ENCODE measurements at places on chromosomes 7 and 10. TPM values are rescaled to one million over a fixed set of nuclear protein-coding genes. Genes with fewer than 3 reads are reported as not detected.

HOGA1 gene
- total RNA-seq, result 0.36 TPM

FFAR4 gene
- 88.1 TPM for total RNA-seq

CYP26C1 gene
- total RNA-seq, result 0.18 TPM

TMEM229A gene
- total RNA-seq, result not detected

LRRC17 gene
- total RNA-seq, result not detected

MTURN gene
- 7.2 TPM for total RNA-seq

ZNF425 gene
- total RNA-seq, result 1.2 TPM

ZNF37A gene
- 2.9 TPM for total RNA-seq

GRCh38 chr10:97768322-97769315, 3.2 kb downstream of the SFRP5 start:
- no peak for DNase-seq

DNA sequence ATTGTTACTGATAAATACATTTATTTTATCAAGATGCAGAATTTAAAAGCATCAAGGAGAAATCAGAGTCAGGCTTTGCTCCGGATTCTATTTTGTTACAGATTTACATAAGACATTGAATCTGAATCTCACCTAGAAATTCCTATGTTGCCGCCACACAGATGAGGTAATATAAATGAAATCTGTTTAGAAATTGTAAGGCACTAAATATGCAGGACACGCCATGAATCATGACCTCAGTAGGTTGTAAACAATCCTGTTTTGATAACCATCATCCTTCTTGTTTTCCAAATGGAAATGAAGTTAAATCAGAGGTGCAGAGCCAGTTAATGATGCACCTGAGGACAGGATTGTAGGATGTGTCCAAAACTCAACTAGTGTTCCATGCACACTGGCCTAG, 778.0 kb downstream of the MAGI2 start:
- no peak for DNase-seq

GRCh38 chr10:52308251-52309031, 5.6 kb upstream of the DKK1 start:
- peak; percentile 48 for DNase-seq

DNA sequence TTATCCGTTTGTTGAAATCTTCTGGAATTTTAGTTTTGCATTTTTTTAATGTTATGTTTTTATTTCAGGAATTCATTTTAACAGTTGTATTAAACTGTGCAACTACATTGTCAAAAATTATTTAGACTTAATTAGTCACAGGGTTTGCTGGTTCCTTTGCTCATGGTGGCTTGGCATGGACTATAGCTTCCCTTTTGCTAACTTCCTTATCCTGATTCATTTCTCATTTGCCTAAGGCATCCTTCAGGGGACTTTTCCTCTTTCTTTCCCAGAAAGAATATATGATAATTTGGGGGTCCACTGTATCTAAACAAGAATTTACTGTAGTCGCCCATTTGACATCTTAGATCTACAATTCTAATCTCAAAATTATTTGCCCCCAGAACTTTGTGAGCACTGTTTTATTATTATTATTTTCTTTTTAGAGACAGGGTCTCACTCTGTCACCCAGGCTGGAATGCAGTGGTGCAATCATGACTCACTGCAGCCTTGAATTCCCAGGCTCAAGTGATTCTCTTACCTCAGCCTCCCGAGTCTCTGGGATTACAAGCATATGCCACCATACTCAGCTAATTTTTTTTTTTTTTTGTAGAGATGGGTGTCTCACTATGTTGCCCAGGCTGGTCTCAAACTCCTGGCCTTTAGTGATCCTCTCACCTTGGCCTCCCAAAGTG, 13.9 kb downstream of the FIGNL1 start:
- DNase-seq, result no peak

- DNase-seq, result peak; percentile 84
These were observed 186.1 kb downstream of the BMPER start for GRCh38 chr7:34091321-34091917.

- DNase-seq, result no peak
These were observed 439.1 kb downstream of the AUTS2 start for GRCh38 chr7:70037171-70037933.

DNA sequence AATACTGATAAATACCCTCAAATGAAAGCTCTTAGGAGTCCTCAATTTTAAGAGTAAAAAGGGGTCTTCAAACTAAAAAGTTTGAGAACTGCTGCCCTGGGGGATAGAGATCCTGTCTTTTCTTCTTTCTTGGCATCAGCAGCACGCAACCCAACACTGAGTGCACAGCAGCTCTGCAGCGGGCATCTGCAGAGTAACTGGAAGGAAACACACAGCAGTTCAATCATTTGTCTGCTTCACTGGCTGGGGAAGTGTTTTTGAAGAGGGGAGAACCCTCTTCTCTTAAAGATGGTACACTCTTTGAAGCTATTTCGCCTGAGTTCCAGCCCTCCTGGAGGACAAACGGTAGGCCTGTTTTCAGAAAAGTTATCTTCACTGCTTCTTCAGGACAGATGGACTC, 193.6 kb downstream of the FGFR2 start:
- DNase-seq, result no peak

GRCh38 chr7:6649241-6649961, 12.3 kb downstream of the ZNF316 start:
- DNase-seq, result no peak

DNA sequence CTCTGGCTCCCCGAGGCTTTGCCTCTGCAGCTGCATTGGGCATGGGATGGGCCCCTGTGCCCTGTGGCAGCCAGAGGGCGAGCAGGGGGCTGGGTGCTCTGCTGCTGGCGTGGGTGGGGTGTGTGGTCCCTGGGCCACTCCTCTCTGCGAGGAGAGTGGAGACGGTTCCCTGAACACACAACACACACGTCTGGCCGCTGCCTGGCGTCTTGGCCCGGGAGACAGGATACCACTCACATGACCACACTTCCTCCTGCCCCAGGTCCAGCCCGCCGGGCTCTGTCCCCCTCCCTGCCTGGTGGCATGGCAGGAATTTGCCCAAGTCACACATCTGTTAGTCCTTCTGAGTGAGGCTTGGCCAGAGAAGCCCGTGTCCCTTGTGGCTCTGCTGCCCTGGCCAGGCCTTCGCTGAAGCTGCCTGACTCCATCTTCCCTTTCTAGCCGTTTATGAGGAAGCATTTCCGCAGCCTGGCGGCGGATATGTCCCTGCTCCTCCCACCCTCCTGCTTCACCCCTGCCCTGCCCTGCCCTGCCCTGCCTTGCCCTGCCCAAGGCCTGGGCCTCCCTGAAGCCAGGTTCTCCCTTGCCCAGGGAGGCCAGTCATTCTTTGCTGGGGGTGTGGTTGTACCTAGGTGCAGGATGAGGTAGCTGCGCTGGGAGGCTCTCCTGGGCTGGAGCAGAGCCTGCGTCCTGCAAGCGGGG, 3.0 kb downstream of the BRI3 start:
- peak; percentile 95 for DNase-seq
